ENCODE measurements at places on chromosomes 1 and 21.

GRCh38 chr1:1250786-1251284, 4.3 kb upstream of the C1QTNF12 start:
- peak; percentile 46 for DNase-seq

DNA sequence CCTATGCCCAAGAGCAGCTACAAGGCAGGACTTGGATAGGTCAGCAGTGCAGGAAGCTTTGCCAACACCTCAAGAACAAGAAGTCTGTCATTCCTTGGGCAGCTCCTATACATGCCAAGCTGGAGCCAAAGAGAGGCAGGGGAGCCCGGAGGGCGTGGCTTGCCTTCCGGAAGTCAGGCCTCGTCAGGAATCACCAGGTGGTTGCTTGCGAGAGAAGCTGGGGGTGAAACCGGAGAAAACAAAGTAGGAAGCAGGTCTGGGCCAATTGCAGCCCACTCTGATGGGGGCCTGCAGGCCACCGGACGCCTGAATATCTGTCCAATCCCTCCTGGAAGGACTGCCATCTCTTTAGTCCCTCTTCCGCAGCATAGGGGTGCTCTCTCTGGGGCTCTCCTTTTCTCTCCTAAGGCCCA, 794 bp upstream of the FAM76A start:
- DNase-seq: no peak

GRCh38 chr21:25999921-26000582, 170.5 kb downstream of the APP start:
- no peak for DNase-seq

DNA sequence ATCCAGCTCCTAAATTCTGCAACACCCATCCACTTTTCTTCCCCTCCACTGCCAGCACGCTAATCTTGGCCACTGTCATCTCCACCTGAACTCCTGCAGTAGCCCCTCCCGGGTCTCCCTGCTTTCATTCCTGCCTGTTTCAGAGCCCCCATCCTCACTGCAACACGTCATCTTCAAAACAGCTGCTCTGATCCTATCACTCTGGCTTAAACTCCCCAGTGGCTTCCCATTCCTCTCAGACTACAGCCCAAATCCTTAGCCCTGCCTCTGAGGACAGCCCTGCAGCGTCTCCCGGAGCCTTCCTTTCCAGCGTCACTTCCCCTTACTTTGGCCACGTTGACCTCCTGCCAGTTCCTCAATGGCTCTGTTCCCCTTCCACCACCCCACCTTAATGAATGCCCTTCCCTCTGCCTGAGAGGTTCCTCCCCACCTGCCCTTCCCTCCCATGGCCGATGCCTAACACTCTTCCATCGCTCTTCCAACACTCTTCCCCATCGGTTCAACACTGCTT, 22.9 kb upstream of the IFNAR2 start:
- no peak for DNase-seq

DNA sequence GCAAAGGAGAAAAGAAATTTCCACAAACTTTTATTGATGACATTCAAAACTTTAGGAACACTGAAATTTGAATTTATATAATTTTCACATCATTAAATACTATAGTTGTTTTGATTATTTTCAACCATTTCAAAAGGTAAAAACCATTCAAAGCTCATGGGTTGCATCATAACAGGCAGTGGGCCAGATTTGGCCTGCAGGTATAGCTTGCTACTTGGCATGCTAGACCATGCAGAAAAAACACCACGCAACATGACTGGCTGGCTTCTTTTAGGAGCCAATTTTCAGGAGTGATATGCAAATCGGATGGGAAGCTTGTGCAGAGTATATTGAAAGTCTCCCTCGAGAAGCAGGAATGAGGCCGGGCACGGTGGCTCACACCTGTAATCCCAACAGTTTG, 144.8 kb downstream of the GLUL start:
- no peak for DNase-seq

- DNase-seq: no peak
These were observed 24.1 kb upstream of the LCE5A start for GRCh38 chr1:152486400-152487006.

DNA sequence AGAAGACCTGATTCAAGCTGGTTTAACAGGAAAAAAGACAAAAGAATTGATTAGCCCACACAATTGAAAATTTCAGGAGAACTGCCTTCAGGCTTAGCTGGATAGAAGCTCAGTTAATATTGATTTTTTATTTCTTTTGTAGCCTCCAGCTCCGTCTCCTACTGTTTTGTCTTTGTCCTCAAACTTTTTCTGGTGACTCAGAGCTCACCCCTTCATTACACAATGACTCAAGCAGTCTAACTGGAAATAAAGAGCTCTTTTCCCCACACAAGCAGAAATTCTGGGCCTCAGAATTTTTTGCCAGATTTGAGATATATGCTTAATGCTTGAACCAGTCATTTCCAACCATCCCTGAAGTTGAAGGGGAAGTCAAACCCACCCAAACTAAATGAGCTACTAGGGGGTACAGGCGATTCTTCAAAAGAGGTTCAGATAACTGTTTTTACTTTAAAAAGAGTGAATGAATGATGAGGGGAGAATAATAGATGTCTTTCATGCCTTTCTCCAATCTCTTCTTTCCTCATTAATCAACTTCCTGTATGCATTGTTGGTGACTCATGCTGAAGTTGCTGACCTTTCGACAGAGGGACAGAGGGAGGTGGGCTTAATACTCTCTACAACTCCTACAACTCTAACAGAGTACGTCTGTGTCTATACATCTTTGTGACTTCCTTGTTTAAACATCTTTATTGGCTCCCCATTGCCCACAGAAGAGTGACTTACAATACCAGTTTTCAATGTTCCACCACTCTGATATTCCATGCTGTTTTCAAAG, 6.2 kb upstream of the ACP6 start:
- no peak for DNase-seq

GRCh38 chr1:240823357-240823756, 211.4 kb upstream of the GREM2 start:
- DNase-seq: no peak

DNA sequence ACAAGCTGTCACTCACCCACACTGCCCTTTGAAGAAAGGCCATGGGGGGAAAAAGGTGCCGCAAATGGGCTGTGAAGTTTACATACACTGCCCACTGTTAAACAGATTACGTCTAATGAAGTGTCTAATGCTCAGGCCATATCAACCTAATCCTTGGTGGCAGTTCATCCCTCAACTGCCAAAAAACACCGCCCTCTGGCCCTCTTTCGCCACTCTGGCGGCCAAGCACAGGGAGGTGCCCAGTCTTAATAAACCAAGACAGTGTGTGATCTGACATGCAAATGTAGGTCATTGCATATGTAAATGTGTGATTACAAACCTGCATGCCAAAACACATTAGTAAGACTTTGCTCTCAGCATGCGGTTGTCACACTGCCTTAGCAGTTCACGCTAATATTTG, 89.5 kb downstream of the NEK7 start:
- no peak for DNase-seq

GRCh38 chr1:55230659-55231058, 15.5 kb upstream of the USP24 start:
- no peak for DNase-seq

DNA sequence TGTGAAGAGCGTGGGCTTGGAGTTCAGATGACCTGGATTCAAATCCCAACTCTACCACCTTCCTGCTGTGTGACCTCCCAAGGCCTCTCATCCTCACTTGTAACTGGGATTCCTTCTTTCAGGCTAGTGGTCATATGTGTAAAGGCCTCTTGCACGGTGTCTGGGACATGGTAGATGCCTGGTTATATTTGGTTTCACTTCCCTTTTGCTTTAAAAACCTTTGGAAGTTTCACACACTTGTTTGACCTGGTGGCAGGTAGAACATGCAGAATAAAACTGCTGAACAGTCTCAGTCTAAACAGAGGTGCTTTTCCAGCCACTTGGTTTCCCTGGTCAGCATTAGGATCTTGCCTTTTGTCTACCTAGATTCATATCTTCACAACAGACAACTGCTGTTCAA, 37.0 kb upstream of the RCAN3 start:
- DNase-seq: no peak

DNA sequence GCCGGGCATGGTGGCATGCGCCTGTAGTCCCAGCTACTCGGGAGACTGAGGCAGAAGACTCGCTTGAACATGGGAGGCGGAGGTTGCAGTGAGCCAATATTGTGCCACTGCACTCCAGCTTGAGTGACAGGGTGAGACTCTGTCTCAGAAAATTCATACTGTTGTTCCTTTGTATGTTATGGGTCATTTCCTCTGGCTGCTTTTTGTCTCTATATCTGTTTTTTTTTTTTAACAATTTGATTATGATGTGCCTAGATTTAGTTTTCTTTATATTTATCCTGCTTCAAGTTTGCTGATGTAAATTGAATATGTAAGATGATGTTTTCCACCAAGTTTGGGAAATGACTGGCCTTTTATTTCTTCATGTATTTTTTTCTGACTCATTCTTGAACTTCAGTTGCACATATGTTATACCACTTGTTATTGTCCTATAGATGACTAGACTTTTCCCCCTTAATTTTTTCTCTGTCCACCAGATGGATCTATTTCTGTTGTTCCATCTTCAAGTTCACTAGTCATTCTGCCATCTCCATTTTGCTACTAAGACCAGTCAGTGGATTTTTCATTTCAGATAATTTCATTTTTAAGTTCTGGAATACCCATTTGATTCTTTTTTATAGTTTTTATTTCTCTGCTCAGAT, 173.5 kb downstream of the GALNT2 start:
- DNase-seq: no peak

GRCh38 chr1:156911577-156912298, 8.7 kb upstream of the LRRC71 start:
- DNase-seq: no peak

DNA sequence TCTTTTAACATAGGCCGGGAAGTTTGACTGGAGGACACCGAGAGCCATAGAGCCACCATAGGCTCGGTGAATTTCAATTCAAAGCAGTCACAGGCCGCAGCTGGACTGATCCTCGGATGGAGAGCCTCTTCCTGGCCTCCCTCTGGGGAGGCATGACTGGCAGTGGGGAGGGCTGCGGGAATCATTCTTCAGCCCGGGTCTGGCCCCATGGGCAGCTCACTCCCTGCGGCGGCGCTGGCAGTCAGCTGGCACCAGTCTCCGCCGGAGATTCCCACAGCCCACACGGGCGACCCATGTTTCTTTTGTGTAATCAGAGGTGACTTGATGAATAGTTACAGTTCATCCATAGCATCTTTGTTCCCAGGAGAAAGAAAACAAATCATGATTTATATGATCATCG, 10.6 kb downstream of the ESPN start:
- DNase-seq: no peak

DNA sequence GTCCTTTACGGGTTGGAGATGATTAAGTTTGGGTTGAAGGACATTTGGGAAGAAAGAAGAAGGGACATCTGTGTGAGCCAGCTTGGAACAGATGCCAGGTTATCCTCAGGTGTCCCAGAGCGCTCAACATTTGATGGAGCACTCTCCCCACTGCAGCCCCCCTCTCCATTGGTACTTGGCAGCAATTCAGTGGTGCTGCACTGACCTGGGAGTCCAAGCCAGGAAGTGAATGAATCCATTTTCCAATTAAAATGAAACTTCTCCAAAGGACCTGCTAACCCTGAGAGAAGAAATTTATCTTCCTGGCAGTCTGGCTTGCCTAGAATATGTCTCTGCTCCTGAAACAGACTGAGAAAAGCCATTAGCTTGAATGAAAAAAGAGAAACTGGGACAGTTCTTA, 67.1 kb downstream of the FGGY start:
- no peak for DNase-seq

GRCh38 chr1:14413819-14414490, 184.5 kb upstream of the KAZN start:
- DNase-seq: no peak

DNA sequence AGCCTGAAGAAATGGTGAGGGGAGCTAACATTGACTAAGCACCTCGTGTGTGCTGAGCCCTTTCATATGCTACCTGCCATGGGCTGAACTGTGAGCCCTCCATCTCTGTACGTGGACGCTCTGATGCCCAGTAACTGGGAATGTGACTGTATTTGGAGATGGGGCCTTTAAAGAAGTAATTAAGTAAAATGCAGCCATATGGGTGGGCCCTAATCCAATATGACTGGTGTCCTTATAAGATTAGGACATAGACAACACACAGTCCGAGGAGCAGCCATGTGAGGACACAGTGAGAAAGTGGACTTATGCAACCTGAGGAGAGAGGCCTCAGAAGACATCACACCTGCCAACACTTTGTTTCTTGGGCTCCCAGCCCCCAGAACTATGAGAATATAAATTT, 92.7 kb upstream of the ATP1B1 start:
- DNase-seq: no peak

DNA sequence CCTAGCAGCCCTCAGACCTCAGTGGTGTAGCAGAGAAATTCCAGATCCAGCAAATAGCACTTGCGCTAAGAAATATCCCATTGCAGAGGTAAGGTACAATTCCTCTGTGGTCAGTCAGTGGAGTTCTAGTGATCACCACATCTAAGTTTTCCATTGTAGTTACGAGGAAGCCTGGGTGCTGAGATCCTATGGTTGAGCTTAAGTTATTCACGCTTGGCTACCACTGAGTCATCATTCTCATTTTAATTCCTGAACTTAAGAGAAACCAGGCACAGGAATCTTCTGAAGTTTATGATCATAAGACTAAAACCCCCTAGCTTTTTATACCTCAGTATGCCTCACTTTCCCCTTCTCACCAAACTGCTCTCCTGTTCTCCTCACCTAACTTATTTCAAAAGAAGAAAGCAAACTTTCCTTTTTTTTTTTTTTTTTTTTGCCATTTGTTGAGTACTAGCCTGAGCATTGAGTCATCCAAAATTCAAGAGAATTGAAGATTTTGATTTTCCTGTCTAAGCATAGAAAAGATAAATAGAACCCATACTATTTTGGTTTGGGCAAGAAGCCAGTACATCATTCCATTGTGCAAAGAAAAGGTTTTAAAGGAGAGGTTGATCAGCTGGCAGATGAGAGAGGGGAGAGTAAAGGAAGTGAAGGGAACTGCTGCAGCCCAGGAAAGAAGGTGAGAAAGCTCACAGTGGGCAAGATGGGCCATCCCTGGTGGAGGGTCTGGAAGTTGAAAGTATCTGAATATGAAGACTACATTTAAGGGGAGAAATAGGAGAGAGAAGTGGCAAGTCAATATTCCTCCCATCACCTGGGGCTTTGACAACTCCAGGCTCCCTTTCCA, 39.9 kb downstream of the SERBP1 start:
- DNase-seq: no peak

DNA sequence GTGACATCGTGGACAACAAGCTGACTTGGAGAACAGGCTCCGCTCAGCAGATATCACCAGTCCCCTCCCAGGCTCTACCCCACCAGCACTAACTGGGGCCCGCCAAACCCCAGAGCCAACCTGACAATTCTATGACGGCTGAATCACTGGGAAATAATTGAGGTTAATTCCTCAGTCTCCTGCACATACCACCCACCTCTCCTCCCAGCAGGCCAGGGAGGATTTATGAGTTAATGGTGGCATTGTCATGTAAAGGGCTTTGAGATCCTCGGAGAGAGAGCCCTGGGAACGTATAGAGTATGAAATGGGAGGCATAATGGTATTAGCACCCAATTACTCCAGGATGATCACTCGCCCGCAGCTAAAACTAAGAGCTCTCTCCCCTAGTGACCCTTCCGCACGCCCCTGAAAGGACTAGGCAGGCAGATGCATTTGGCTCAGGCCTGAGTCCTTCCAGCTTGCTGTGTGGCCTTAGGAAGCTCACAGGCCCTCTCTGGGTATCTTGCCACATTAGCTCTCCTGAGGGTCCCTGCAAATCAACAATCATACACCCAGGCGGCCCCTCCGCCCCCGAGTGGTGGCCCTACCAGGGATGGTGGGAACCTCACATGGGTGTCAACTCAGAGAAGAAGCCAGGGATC, 27.3 kb upstream of the PAX7 start:
- no peak for DNase-seq
